ENCODE measurements at places on chromosomes 11 and 22.

GRCh38 chr11:124174001-124174583 lies 9.1 kb upstream of the OR10D3 start:
- peak; percentile 29 for DNase-seq

- no peak for DNase-seq
Observed at GRCh38 chr22:48886604-48887393, 940.9 kb downstream of the BRD1 start.

- no peak for DNase-seq
Observed at GRCh38 chr11:130118636-130119387, 40.8 kb upstream of the ST14 start.

DNA sequence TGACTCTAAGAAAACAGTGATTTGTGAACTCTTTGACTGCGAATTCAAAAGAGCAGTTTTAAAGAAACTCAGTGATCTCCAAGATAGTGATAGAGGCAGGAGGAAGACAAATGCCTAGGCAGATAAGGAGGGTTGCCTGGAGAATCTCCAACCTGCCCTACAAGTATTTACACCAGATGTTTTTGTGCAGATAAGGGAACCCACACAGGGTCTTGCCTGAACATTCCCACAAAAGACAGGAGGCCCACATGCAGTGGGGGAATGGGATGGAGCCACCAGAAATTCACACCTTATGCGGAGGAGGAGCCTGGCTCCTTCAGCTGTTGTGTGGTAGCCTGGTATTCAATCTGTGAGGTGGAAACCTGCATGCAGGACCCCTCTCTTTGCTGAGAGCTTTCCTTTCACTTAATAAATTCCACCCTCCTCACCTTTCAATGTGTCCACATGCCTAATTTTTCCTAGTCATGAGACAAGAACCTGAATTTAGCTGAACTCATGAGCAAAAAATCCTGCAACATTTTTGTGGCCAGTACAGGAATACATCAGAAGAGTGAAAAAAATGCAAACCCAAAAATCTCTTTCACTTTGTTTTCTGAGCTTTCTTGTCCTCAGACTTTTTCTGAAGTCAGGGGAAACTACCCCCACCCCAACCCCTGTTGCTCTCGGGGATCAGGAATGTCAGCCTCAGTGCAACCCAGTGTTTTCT lies 8.1 kb upstream of the GLYAT start:
- peak; percentile 38 for DNase-seq

DNA sequence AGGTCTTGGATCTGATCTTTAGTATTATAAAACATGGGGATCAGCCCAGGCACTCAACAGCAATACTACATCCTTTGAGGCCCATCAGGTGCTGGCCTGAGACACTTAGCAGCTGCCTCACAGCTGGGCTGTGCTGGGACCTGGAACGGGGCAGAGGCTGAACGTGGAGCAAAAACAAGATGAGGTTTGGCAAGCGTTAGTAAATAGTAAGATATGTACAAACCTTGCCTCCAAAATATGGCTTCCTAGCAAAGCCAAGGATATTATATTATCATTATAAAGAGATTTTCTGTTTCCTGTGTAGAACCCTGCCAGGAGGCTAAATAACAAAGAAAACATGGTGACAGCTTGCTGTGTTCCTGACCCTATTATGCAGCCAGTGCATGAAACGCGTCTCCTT lies 60.0 kb upstream of the SPON1 start:
- DNase-seq = no peak

- DNase-seq = no peak
Observed at GRCh38 chr11:71499125-71499524, 27.9 kb upstream of the KRTAP5-7 start.

DNA sequence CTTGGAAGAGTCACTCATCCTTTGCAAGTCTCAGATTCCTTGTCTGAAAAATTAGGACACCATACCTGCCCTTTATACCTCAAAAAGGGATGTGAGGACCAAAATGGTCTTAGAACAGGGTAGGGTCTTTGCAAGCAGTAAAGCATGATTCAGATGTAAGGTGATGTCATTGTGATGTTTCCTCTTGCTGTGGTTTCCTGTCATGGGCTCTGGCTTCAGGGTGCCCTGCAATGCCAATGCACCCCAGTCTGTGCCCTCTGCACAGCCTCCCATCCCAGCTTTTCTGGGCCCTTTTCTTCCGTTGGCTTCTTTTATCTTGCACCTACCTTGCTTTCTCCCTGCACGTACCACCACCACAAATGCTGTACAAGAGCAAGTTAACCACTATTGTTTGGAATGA lies 87.8 kb upstream of the NNMT start:
- DNase-seq = no peak

DNA sequence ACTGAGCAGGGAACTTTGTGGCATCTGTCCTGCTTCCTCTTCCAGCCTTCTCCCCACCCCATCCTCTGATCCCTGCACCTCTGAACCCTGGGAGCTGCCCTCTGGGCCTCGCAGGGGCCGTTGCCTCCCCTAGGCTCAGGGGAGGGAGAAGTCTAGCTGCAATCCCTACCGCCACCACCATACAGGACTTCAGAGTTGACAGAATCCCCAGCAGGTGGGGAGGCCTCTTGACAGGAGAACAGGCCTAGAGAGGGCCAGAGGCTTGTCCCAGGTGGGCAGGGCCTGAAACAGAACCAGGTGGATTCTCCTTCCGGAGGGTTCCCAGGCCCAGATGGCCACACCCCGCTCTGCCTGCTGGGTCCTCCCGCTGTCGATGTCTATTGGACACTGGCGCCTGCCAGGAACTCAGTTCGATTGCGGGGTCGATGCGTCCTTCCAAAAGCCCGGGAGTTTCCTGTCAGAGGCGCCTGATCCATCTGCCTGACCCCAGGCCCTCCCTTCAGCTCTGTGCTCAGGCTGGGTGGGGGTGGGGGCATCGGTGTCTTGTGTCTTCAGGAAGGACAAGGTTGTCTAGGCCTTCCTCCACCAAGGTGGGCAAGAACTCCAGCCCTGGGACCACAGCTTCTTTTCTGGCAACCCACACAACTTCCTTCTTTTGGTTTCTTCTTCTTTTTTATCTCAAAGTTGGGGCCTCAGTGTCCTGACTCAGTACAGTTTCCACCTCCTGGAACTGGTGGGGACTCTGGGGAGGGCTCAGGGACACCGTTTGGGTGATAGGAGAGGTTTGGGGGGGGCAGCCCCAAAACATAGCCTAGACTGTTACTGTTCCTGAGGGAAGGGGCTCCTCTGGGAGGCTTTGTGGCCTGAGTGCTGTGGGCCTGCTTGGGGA lies 6.4 kb downstream of the STARD10 start:
- peak; percentile 36 for DNase-seq

GRCh38 chr11:8754241-8754640 lies 71.6 kb downstream of the RPL27A start:
- no peak for DNase-seq

- no peak for DNase-seq
Observed at GRCh38 chr11:86802146-86802545, 1.8 kb downstream of the PRSS23 start.

DNA sequence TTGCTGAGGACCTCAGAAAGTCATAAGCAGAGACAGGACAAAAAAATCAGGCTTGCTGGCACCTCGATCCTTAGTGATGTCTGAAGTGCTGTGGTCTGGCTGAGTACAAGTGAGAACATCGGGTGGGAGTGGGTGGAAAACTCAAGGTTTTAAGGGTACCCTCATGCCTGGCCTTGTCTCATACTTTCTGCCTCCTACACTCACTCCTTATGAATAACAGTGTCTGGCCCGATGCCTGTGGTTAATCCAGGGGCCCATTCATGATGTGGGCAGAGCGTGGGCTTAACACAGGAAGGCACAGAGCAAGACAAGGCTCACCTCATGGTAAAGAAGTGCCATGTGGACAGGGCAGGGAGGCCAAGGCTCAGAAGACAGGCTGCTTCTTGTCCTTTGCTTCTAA lies 11.0 kb upstream of the UCP3 start:
- DNase-seq = no peak

- no peak for DNase-seq
Observed at GRCh38 chr11:123086305-123086704, 24.4 kb upstream of the HSPA8 start.

DNA sequence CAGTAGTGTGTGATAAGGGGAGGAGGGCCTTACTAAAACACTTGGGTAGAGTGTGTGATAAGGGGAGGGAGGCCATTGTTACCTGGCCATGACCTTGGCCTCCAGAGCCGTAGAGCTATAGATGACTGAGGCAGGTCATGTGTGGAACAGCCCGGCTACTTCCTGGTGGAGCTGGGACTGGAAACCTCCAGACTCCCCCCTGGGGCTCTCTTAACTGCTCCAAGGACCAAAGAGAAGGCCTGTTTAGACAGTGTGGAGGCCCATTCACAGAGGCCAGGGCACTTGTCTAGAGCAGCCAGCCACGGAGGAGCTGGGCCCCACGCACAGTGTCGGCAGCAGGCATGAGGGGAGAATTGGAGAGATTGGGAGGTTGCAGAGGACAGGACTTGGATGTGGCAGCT lies 12.5 kb upstream of the MICALL1 start:
- no peak for DNase-seq

GRCh38 chr11:122331079-122331478 lies 215.1 kb upstream of the BLID start:
- DNase-seq = no peak

DNA sequence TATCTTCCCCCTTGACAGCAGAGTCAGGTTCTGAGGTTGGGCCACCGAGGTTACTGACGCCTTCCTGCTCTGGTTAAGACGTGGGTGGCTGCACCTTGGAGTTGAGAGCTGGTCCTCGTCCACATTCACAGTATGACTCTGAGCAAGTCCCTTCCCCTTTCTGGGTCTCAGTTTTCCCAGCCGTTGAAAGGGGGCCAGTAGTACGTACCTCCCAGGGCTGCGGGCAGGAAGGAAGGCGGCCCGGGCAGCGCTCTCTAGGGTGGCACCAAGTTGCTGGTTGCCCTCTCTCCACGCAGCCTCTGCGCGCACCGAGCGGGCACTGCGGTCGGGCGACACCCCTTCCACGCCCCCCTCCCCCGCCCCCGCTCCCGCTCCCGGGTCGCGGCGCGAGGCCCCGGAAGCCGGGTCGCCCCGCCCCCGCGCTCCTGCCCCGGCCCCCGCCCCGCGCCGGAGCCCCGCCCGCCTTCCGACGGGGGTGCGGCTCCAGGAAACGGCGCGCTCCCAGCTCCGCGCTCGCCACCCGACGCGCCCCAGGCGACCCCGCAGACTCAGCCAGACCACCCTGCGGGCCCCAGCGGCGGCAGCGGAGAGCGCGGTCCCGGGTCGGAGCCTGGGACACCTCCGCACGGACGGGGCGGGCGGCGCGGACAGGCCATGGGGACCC lies at the start of gene EHBP1L1:
TSS of gene EHBP1L1 (plus strand) at position 486 of the 664 bp plus-strand sequence. CDS start 250 bp downstream, outside the sequence.
- peak; percentile 80 for DNase-seq

- DNase-seq = no peak
Observed at GRCh38 chr22:45644714-45645113, 26.9 kb upstream of the ATXN10 start.

DNA sequence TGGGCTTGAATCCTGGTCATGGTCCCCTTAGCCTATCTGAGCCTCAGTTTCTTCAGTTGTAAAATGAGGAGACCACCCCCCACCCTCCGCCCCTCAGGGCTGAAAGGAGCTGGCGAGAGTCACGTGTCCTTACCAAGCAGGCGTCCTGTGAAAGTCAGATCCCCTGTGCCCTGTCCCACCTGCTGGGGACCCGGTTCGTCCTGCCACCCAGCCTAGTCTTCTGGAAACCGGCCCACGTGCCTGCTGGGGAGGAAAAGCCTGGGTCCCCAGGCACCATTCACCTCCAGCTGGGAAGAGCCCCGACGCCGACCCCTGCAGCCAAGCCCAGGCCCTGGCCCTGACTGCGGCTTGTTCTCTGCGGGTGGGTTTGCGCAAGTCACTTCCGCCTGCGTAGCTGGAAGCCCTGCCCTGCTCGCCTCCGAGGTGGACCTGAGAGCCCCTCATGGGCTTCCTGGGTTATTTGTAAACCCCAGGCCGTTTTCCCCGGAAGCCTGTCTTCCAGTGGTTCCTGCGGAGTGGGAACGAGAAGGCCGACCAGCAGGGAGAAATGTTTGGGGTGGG lies 679 bp upstream of the SSH3 start:
- no peak for DNase-seq

DNA sequence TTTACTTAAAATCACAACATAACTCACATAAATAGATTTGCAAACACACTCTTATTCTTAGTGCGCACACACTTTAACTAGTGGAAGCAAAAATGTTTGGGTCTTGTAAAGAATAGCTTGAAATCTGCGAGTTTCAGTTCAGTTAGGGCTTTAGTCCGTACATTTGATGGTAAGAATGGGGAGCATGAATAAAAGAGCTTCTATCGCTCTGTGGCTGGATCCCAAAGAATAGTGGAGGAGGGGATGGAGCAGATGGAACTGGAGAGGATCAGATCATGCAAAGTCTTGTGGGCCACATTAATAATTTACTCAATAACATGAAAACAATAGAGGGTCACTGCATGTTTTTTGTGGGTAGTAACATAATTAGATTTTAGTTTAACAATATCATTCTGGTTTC lies 44.3 kb downstream of the DNHD1 start:
- DNase-seq = no peak

- DNase-seq = no peak
Observed at GRCh38 chr11:67285541-67286498, 3.3 kb upstream of the ANKRD13D start.

DNA sequence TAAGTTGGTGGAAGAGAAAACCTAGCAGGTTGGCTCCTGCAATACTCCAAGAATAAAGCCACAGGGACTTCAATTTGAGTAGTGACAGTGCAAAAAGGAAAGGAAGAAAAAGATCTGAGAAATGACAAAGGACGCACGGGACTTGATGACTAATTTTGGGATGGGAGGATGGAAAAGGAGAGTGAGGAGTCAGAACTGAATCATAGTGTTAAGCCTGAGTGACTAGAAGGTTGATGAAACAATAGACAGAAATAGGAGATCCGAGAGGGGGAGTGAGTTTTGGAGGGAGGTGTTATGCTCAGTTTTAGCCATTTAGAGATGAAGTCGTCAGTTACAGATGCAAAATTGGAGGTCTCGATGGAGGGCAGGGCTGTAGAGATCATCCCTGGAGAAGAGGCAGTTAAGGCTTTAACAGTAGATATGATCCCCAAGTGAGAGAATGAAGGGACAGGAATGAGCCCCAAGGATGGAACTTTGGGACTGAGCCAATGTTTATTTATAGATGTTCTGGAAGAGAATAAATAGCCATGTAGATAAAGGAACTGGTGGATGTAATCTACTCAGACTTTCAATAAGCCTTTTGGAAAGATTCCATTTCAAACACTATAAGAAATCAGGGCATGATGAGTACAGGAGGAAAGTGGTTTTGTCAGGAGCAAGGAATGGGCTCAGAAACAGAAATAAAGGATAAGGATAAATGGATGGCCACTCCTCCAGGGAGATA lies 108.9 kb upstream of the NCAM1 start:
- no peak for DNase-seq

GRCh38 chr11:70127653-70128434 lies 49.7 kb downstream of the ANO1 start:
- no peak for DNase-seq

Data from hematopoietic multipotent progenitor cell treated with erythropoietin and hydrocortisone succinate and interleukin-3 and kit ligand, for 8 days (in vitro differentiated cells).